ENCODE measurements at places on chromosomes 6 and 20. TPM values are rescaled to one million over a fixed set of nuclear protein-coding genes. Genes with fewer than 3 reads are reported as not detected.

The MUCL3 gene
- total RNA-seq = not detected

The GNMT gene
- not detected for total RNA-seq

The SCRT2 gene
- total RNA-seq = not detected

The IL20RA gene
- total RNA-seq = not detected

The SIRPD gene
- total RNA-seq = not detected

The MMP24 gene
- 0.43 TPM for total RNA-seq

The KIF13A gene
- 35.7 TPM for total RNA-seq

The BFSP1 gene
- total RNA-seq = 3.9 TPM

Data from placental pericyte (primary cell).